ENCODE measurements at places on chromosomes 5 and 9. TPM values are rescaled to one million over a fixed set of nuclear protein-coding genes. Genes with fewer than 3 reads are reported as not detected.

Gene GRXCR2
- not detected for total RNA-seq

GRCh38 chr5:54927097-54927746, 58.2 kb downstream of the ESM1 start:
- no peak for DNase-seq

DNA sequence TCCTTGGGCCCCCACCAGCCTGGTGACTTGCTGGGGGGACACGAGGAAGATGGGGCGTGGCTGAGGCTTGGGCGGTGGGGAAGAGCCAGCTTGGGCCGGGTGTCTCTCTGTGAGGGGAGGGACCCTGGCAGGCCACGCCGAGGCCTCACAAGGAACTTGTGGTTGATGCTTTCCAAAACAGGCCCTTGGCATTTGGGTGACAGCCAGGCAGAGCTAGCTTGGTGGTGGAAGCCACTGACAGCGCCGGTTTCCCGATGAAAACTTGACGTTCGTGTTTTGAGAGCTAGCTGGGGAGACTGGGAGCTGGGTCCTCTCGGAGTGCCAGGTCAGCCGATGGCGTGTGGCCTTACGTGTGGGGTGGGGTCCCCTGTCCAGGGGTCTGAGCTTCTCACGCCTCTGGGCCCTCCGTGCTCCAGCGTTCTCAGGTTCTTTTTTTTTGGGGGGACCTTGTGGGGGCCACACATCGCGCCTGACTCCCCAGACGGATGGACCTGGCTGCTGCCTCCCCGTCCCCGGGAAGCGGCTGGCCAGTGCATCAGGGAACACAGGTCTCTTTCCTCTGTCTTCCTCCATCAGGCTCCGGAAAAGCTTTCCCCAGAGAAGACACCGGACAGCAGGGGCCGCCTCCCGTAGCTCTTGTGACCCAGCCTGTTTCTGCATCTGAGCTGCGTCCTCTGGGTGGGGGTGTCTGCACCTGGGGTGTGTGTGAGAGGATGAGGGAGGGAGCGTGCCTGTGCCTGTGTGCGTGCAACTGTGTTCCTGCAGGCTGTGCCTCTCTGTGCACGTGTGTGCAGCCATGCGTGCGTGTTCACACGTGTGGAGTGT, 129.3 kb upstream of the LPCAT1 start:
- DNase-seq, result no peak

DNA sequence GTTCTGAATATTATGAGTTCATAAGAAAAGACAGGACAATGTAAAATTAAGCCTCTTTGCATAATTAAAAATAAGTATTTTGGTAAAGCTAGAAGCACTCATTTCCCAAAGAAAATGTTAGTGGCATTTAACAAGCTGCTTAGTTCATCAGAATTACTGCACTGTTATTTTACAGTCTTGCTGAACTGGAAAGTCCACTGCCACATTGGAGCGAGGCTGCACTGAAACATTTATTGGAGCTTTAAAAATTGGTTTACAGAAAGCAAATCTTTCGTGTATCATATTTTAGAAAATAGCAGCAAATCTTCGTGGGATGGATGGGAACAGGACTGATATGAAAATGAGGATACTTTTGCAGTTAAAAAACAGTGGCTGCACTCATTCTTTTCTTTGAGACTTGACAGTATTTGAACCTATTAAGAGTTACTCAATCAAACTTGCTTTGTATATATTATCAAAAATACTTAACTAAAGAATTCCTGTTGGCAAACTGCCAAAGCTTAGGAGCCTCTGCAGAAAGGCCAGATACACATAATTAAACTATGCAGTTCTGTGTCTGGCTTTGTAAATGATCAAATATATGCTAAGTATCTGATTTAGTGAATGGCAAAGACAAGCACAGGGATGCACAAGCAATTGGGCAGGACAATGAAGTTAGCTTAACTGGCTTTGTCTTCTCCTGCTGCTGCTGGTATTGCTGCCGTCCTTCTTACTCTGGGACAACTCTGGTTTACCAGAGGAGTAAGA, 16.5 kb upstream of the FBXL7 start:
- no peak for DNase-seq

Gene MSX2
- total RNA-seq, result not detected

Gene DOLK
- 9.4 TPM for total RNA-seq

Gene PCDHA9
- total RNA-seq, result not detected

Gene PALM2AKAP2
- not detected for total RNA-seq

GRCh38 chr9:33881635-33882034, 64.7 kb downstream of the UBE2R2 start:
- DNase-seq, result no peak

Gene LCP2
- total RNA-seq, result 452 TPM

Gene HABP4
- 11.8 TPM for total RNA-seq
